Lung (tissue), 17 donors: ENCODE measurements at places on chromosomes 7 and 10. TPM values are rescaled to one million over a fixed set of nuclear protein-coding genes. Genes with fewer than 3 reads are reported as not detected.

The BTBD16 gene
- polyA plus RNA-seq, result 0.73 TPM

The ERVW-1 gene
- polyA plus RNA-seq, result 0.04 TPM

The SEC31B gene
- polyA plus RNA-seq, result 10.5 TPM

The FAM13C gene
- 2.9 TPM for polyA plus RNA-seq

The SLK gene
- 21.0 TPM for polyA plus RNA-seq

The FAM25A gene
- polyA plus RNA-seq, result 0.45 TPM

The ADRA2A gene
- polyA plus RNA-seq, result 2.5 TPM

The C10orf105 gene
- 0.34 TPM for polyA plus RNA-seq

The TRIM73 gene
- 2.4 TPM for polyA plus RNA-seq

The PSMA2 gene
- 123 TPM for polyA plus RNA-seq

The NPM3 gene
- 22.8 TPM for polyA plus RNA-seq

The OR2A7 gene
- polyA plus RNA-seq, result 1.3 TPM

The FAM237B gene
- 0.02 TPM for polyA plus RNA-seq

The SH2D4B gene
- polyA plus RNA-seq, result 0.23 TPM

The HOXA9 gene
- 0.85 TPM for polyA plus RNA-seq

The SMIM30 gene
- polyA plus RNA-seq, result 135 TPM

The VSTM2A gene
- polyA plus RNA-seq, result not detected

The CPA5 gene
- 0.10 TPM for polyA plus RNA-seq

The MSRB2 gene
- polyA plus RNA-seq, result 17.0 TPM

The ATP6V0E2 gene
- 34.8 TPM for polyA plus RNA-seq

The TBRG4 gene
- polyA plus RNA-seq, result 36.2 TPM

The FFAR4 gene
- 2.5 TPM for polyA plus RNA-seq

The SBDS gene
- polyA plus RNA-seq, result 100 TPM

The ST7 gene
- 22.4 TPM for polyA plus RNA-seq
